H4 (cell line): ENCODE measurements at places on chromosomes 1 and 21. TPM values are rescaled to one million over a fixed set of nuclear protein-coding genes. Genes with fewer than 3 reads are reported as not detected.

GRCh38 chr21:41798326-41798725 lies 31.5 kb upstream of the RIPK4 start:
- DNase-seq: no peak

The GPA33 gene
- not detected in 2 replicates for total RNA-seq

The GPR137B gene
- total RNA-seq: 7.9 and 11.4 TPM in 2 replicates

GRCh38 chr1:184157394-184157742 lies 105.8 kb downstream of the TSEN15 start:
- no peak for DNase-seq

GRCh38 chr1:217522277-217522676 lies 108.6 kb downstream of the GPATCH2 start:
- no peak for DNase-seq

The CHD5 gene
- 0.04 TPM in 2 replicates for total RNA-seq

DNA sequence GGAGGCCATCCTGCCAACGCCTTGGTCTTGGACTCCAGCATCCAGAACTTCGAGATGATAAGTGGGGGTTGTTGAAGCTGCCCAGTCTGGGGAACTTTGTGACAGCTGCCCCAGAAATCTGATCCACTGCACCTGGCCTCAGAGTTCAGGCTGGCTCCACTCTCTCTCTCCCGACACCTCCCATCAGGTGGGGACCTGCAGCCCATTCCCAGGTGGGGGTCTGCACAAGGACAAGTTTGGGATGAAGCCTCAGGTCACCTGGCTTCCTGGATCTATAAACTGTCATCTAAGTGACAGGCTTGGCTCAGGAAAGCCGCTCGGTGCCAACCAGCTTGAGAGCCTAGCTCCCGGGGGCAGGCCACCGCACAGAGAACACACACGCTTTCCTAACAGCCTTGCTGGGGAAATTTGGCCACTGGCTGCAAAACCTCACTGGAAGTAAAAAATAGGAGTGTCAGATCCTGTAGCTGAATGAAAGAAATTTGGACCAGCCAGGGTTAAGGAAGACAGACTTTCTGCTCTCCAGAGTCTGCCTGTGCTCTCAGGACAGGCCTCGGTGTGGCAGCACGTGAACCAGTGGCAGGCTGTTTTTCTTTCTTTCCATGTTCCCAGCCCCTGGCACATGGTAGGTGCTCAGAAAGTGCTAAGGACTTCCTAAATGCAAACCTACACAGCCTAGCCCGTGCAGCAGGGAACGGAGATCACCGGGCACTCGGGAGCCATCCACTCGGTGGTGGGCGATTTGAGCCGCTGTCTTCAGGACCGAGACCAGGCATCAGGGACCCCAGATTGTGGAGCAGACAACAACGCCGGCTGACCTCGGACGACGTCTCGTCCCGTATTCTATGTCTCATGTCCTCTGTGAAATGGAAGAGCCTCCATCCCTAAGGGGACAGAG lies 42.6 kb upstream of the LBR start:
- DNase-seq: no peak
